ENCODE measurements at places on chromosomes 2 and 18.

- DNase-seq, result no peak
Measured at GRCh38 chr2:112942654-112943002, 31.7 kb downstream of the IL37 start.

DNA sequence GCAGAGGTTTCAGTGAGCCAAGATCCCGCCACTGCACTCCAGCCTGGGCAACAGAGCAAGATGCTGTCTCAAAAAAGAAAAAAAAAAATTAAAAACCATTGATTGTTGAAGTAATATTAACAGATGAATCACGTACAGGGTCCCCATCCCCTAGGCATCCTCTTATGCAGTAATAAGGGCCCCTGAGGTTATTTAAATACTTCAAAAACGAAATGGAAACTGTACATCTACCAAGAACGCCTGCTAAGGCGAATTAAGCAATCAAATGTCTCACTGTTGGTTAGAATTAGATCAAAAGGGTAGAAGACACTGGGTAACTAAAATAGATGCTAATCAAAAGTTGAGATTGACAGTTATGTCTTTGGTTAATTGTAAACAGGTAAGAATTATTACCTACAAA is 7.5 kb downstream of the TRABD2A start:
- DNase-seq, result no peak

DNA sequence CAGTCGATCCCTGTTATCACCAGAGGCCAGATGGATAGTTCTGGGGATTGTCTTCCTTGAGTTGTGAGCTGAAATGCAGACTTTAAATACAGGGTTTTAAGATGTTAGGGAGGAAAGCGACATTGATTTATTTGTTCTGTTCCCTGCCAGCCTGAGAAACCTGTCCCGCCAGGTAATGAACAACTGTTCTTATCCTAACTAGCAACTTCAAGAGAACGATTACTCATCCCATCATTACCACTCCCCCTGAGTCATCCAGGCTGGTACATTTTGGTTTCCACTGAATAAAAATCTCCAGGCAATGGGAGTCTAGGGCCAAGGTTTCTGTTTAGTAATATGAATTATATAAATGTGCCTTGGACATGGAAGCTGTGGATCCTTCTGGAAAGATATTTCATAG is 131.2 kb downstream of the LYPD6B start:
- no peak for DNase-seq

- no peak for DNase-seq
Measured at GRCh38 chr2:222960126-222960525, 91.9 kb upstream of the KCNE4 start.

DNA sequence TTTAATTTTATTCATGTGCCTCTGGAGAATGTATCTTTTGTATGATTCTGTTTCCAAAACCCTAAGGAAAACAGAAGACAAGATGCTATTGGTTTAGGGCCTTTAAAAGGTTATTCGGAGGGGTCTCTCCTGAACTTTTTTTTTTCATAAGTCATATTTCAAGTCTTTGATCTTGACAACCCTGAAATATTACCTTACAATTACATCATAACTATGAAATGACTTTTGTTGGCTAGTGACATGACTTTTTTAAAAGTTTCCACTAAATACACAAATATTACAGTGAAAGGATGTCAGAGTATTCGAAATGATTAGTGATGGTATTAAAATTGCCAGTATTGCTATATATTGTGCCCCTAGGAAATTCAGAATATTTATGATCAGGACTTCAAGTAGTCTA is 31.8 kb upstream of the FZD7 start:
- DNase-seq, result no peak

GRCh38 chr2:113863144-113863543 is 26.7 kb upstream of the ACTR3 start:
- no peak for DNase-seq

DNA sequence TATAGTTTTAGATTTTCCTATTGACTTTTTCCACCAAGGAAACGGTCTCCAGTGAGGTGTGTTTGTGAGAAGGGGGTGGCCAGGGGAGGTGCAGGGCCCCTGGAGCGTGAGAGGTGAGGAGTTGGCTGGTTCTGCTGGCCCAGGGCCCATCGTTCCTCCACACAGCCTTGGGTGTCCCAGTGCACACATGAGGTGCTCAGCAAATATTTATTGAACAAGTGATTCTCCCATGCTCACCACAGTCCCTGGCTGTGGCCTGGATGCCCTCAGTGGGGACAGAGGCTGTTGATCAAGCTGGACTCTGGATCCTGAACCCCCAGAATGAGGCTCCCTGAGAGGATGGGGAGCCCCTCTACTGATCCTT is 5.0 kb downstream of the HAAO start:
- DNase-seq, result no peak

GRCh38 chr2:58906081-58906645 is 665.0 kb upstream of the FANCL start:
- no peak for DNase-seq

DNA sequence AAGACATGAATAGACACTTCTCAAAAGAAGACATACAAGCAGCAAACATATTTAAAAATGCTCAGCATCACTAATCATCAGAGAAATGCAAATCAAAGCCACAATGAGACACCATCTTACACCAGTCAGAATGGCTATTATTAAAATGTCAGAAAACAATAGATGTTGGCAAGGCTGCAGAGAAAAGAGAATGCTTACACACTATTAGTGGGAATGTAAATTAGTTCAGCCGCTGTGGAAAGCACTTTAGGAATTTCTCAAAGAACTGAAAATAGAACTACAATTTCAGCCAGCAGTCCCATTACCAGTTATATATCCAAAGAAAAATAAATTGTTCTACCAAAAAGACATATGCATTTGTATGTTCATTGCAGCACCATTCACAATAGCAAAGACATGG is 61.7 kb downstream of the STRADB start:
- no peak for DNase-seq

- DNase-seq, result no peak
Measured at GRCh38 chr18:30632071-30632698, 410.4 kb downstream of the DSC3 start.

DNA sequence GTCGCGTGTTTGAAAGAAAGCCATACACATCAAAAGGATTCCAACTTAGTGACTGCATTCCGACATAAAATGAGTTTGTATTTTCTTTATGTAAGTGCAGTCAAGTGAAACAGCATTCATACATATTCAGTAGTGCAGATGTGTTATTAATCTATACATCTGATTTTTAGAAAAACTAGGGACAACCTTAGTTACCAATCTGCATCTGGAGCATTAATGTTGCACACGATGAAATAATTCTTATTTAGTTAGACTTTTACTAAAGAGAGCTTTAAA is 1.9 kb downstream of the GORASP2 start:
- DNase-seq, result no peak

GRCh38 chr2:218081063-218081462 is 12.0 kb downstream of the RUFY4 start:
- DNase-seq, result no peak

- DNase-seq, result no peak
Measured at GRCh38 chr18:14943486-14943885, 195.5 kb downstream of the ANKRD30B start.
